Central memory CD8-positive, alpha-beta T cell (primary cell): ENCODE measurements at places on chromosomes 7 and 10.

- no peak for DNase-seq
Observed at GRCh38 chr7:142896741-142897379, 11.3 kb upstream of the TRPV6 start.

DNA sequence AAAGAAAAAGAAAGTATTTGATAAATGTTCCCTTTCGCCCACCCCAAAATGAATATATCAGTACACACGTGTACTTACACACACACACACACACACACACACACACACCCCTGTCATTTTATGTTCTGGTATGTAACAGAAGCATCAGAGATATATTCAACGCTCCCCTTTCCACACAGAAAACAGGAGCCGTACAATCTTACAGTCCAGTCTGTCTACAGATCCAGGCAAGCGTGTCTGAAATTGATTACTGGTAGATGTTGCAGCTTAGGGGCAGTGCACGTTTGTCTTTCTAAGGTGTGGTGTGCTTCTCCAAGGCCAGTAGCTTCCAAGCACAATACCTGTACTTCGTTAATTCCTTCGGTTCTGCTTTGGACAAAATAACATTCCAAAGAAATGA is 143.7 kb upstream of the RNF32 start:
- no peak for DNase-seq

- no peak for DNase-seq
Observed at GRCh38 chr7:128755819-128756476, 16.8 kb downstream of the CALU start.

GRCh38 chr7:99409806-99410205 is 1.0 kb downstream of the BUD31 start:
- DNase-seq = no peak

GRCh38 chr7:114527589-114527988 is 113.0 kb downstream of the FOXP2 start:
- DNase-seq = no peak

DNA sequence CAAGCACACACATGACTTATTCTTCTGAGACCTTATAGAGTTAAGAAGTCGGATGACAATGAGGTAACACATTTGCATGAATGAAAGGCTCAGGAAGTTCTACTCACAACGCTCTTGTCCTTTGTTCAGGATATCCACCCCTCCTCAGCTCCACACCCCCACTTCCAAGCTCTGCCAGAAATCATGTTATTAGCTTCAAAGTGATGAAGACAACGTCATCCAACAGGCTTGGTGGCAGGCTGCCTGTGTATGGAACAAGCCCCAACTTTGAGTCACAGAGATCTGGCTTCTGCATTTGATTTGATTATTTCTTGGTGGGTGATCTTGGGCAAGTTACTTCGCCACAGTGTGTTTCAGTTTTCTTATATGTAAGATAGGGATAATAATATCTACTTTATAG is 12.4 kb upstream of the BMPER start:
- DNase-seq = no peak
